ENCODE measurements at places on chromosomes 4 and X. TPM values are rescaled to one million over a fixed set of nuclear protein-coding genes. Genes with fewer than 3 reads are reported as not detected.

GRCh38 chr4:61923179-61923578 is 723.1 kb downstream of the ADGRL3 start:
- H3K4me3 ChIP-seq: no peak overlapping the region
- no peak for DNase-seq
- H3K27me3 ChIP-seq: no peaks in the 10 kb centered on the region
- no peaks in the 10 kb centered on the region for H3K36me3 ChIP-seq
- peaks cover 8% of the 10 kb centered on the region for H3K4me1 ChIP-seq
- no peak overlapping the region for H3K27ac ChIP-seq

The MAGEB4 gene
- total RNA-seq: not detected

DNA sequence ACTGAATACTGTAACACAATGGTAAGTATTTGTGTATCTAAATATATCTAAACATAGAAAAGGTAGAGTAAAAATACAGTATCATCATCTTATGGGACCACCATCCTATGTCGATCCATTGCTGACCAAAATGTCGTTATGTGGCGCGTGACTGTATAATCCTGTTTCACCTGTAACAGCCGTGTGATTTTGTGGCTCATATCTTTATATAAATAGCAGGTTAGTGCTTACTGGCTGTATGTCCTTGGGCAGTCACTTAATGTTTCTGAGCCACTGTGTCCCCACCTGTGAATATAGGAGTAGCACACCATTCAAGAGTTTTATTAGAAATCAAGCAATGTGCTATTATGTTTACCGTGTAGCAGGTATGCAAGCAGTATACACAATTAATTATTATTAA is 226.2 kb upstream of the FAT1 start:
- no peaks in the 10 kb centered on the region for H3K36me3 ChIP-seq
- no peak overlapping the region for H3K4me3 ChIP-seq
- H3K27ac ChIP-seq: no peak overlapping the region

The CHST7 gene
- 7.3 TPM for total RNA-seq

- H3K27me3 ChIP-seq: no peaks in the 10 kb centered on the region
- peak overlapping the region; percentile 55 for H3K27ac ChIP-seq
- no peaks in the 10 kb centered on the region for H3K36me3 ChIP-seq
Measured at GRCh38 chr4:155639704-155640523, 26.7 kb upstream of the GUCY1A1 start.

DNA sequence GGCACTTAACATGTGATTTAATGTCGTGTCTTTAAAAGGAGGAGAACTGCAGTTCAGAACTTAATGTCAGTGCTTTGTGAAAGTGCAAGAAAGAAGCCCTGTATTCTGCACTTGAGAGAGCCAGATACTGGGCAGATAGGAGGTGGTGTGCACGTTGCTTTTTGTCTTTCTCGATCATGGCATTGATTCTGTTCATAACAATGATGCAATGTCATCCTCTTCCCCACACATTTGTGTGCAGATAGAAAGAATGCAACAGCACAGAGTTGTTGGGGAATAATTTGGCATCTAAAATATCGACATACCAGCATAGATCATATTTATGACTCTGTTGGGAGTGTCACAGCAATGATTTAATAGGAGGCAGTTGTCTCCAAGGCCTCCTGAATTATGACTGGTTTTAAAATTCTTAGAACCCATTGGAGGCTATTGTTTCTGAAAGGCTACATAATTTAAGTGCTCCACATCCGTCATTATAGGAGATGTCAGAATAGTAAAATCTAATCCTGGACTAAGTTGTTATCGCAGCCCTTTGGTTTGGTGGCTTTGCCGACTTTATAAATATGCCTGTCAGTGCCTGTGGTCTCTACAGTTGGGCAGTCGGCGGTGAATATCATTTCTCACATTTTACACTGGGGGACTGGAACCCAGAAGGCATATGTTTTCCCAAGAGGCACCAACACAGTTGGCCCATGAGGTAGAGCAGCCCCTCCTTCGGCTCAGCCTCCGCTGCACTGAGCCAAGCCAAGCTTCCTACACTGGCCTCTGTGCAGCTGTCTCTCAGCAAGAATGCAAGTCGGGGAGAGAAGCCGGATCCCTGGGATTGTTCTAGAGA is 124.9 kb downstream of the PTTG2 start:
- peaks cover 4% of the 10 kb centered on the region for H3K36me3 ChIP-seq
- no peak overlapping the region for H3K27ac ChIP-seq
- H3K27me3 ChIP-seq: no peaks in the 10 kb centered on the region
- no peak for DNase-seq
- no peak overlapping the region for H3K4me3 ChIP-seq
- H3K4me1 ChIP-seq: no peaks in the 10 kb centered on the region

DNA sequence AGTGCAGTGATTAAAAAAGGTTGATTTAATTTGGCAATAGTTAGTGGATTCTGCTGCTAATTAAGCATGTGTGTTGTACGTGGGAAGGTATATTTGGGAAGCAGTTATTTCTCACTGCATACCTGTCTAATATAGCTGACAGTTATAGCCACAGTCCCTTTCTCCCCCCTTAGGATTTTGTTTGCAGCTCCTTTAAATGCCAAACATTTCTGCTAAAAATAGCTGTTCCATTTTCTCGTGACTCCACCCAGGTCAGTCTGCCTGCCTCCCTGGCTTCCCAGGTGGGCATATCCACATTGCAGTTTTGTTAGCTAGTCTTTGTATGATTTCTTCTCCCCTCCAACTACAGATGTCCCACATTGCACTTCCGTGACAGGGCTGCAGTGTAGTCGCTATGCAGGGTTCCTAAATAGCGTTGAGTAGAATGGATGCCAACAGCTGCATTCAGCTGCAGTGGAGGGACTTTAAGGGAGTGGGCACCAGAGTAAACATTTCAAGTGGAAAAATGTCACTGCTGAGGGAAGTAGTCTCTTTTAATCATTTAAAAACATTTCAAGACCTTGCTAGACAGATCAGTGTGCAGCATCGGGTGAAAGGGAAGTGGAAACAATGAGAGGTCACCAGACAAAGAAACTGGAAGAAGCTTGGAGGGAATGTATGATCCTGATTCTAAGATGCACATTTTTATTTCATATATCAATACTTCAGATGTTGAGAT is 326.3 kb downstream of the RAPGEF2 start:
- no peak for DNase-seq
- H3K27ac ChIP-seq: no peak overlapping the region
- no peaks in the 10 kb centered on the region for H3K4me1 ChIP-seq
- no peaks in the 10 kb centered on the region for H3K36me3 ChIP-seq

DNA sequence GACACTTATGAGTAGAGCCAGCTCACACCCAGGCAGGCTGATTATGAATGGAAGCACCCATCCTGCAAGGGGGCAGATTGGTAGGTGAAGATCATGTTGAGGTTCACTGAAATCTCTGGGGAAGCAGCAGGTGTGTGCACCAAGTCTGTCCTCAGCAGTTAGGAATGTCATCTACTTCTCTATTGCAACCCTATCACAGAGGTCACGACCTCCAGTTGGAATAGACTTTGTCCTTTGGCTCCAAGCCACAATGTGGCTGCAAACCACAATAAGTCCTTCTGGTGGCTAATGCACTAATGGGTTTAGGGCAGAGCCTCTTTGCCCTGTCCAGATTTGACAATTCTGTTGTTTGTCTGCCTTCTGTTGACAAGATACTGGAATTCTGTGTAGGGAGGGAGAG is 1056.7 kb downstream of the PCDH19 start:
- H3K4me3 ChIP-seq: no peak overlapping the region
- H3K27me3 ChIP-seq: no peaks in the 10 kb centered on the region
- no peaks in the 10 kb centered on the region for H3K36me3 ChIP-seq
- no peak for DNase-seq

The AIMP1 gene
- 38.9 TPM for total RNA-seq

DNA sequence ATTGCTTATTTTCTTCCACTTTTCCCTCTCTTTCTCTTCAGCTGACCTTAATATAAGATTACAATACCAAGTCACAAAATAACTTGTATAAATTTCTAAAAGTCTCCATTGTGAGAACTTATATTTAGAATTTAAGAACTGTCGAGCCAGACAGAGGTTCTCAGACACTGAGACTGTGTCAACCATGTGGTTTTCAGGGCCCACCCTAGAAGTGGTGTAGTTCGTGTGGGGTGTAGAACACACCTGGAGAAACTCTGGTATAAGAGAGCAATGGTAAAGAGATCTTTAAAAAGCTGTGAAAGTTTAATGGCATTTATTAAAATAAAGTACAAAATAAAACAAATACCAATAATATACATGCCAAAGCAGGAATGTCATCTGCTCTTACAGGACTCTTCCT is 19.7 kb downstream of the CPEB2 start:
- no peak for DNase-seq
- no peak overlapping the region for H3K4me3 ChIP-seq
- H3K27me3 ChIP-seq: no peaks in the 10 kb centered on the region
- H3K4me1 ChIP-seq: peaks cover 32% of the 10 kb centered on the region
- peaks cover 26% of the 10 kb centered on the region for H3K36me3 ChIP-seq

The MAP7D2 gene
- 0.45 TPM for total RNA-seq

GRCh38 chr4:118081434-118081833 is 47.1 kb downstream of the NDST3 start:
- H3K36me3 ChIP-seq: no peaks in the 10 kb centered on the region
- DNase-seq: no peak
- no peak overlapping the region for H3K27ac ChIP-seq
- H3K4me3 ChIP-seq: no peak overlapping the region

The MAGEB10 gene
- total RNA-seq: not detected

- DNase-seq: peak; percentile 39
- peak within 1 kb of the TSS; percentile 7 for H3K27ac ChIP-seq
- H3K4me3 ChIP-seq: peak within 1 kb of the TSS; percentile 36
- no peaks in the 10 kb centered on the region for H3K36me3 ChIP-seq
- H3K4me1 ChIP-seq: no peaks in the 10 kb centered on the region
Measured at GRCh38 chrX:108439426-108439942, at the start of gene COL4A5. COL4A5 (plus strand) TSS chrX:108439838; CDS start chrX:108440126, 288 bp downstream.

- H3K27me3 ChIP-seq: no peaks in the 10 kb centered on the region
- no peak overlapping the region for H3K27ac ChIP-seq
- no peak for DNase-seq
- no peaks in the 10 kb centered on the region for H3K4me1 ChIP-seq
- peaks cover 28% of the 10 kb centered on the region for H3K36me3 ChIP-seq
- no peak overlapping the region for H3K4me3 ChIP-seq
Measured at GRCh38 chr4:139540632-139541031, 15.4 kb downstream of the SETD7 start.

GRCh38 chr4:147367891-147368290 is 113.0 kb upstream of the EDNRA start:
- H3K4me1 ChIP-seq: no peaks in the 10 kb centered on the region
- H3K4me3 ChIP-seq: no peak overlapping the region
- H3K36me3 ChIP-seq: no peaks in the 10 kb centered on the region
- DNase-seq: no peak
- H3K27ac ChIP-seq: no peak overlapping the region
- H3K27me3 ChIP-seq: no peaks in the 10 kb centered on the region

DNA sequence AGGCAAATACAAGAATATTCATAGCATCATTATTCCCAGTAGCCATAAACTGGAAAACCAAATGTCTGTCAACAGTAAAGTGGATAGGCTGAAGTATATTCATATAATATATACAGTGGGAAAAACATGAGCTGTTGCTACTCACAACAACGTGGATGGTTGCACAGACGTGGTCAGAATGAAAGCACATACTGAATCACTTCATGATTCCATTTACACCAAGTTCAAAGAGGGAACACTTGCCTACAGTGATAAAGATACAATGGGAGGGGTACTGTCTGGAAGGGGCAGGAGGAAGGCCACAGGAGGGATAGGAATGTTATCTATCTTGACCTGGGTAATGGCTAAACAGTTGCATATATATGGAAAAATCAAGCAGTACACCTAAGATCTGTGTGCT is 25.3 kb downstream of the APBB2 start:
- H3K27me3 ChIP-seq: no peaks in the 10 kb centered on the region
- peaks cover 11% of the 10 kb centered on the region for H3K4me1 ChIP-seq
- H3K36me3 ChIP-seq: no peaks in the 10 kb centered on the region
- H3K4me3 ChIP-seq: no peak overlapping the region
- DNase-seq: no peak

The CLGN gene
- 0.55 TPM for total RNA-seq

The CXCL3 gene
- 12.4 TPM for total RNA-seq

- no peaks in the 10 kb centered on the region for H3K36me3 ChIP-seq
- no peak overlapping the region for H3K27ac ChIP-seq
- peaks cover 5% of the 10 kb centered on the region for H3K4me1 ChIP-seq
- peaks cover 49% of the 10 kb centered on the region for H3K27me3 ChIP-seq
- no peak overlapping the region for H3K4me3 ChIP-seq
- DNase-seq: no peak
Measured at GRCh38 chrX:153647461-153648357, 706 bp downstream of the DUSP9 start.

DNA sequence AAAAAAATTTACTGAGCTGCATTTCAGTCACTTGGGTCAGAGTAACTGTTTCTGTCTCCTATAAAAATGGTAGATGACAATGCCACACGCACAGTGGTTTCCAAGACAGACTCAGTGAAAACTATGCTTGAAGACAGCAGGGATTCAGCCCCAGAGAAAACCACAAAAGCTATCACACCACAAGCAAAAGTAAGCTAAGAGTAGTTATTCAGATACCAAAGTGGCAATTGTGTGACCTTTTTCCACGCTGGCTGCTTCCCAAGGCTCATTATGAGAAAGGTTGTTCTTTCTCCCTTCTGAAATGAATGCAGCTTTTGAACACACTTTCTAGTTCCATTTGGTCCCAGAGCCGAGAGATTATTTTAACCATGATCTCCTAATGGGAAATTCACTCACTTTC is 46.4 kb upstream of the GPM6B start:
- no peaks in the 10 kb centered on the region for H3K4me1 ChIP-seq
- no peak overlapping the region for H3K27ac ChIP-seq

DNA sequence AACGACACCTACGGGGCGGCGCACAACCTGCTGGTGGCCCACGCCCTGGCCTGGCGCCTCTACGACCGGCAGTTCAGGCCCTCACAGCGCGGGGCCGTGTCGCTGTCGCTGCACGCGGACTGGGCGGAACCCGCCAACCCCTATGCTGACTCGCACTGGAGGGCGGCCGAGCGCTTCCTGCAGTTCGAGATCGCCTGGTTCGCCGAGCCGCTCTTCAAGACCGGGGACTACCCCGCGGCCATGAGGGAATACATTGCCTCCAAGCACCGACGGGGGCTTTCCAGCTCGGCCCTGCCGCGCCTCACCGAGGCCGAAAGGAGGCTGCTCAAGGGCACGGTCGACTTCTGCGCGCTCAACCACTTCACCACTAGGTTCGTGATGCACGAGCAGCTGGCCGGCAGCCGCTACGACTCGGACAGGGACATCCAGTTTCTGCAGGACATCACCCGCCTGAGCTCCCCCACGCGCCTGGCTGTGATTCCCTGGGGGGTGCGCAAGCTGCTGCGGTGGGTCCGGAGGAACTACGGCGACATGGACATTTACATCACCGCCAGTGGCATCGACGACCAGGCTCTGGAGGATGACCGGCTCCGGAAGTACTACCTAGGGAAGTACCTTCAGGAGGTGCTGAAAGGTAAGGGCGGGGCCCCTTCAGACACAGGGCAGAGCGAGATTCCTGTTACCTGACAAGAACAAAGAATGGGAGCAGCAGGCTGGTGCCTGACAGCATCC is 11.7 kb downstream of the RPL9 start:
- peak overlapping the region; percentile 39 for H3K4me3 ChIP-seq
- DNase-seq: peak; percentile 90
- peak overlapping the region; percentile 34 for H3K27ac ChIP-seq
- H3K27me3 ChIP-seq: no peaks in the 10 kb centered on the region
- H3K36me3 ChIP-seq: peaks cover 31% of the 10 kb centered on the region
- peaks cover 6% of the 10 kb centered on the region for H3K4me1 ChIP-seq
